ENCODE measurements at places on chromosomes 2 and 18.

DNA sequence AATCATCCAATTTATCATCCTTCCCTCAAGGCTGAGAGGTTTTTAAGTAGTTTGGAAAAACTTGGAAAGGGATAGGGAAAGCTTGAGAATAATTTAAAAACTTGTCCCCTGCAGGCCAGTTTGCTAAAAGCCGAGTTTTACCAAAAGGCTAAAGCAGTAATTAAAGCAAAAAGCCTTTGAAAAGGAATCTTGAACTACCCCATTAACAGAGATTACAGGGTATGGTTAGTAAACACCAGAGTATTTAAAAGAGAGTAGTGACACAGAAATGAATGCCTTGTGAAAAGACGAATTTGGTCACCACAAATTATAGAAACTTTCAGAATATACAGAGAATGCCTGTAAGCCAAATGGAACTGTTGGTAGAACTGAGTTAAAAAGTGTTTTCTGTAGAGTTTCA lies 85.0 kb downstream of the FMNL2 start:
- DNase-seq, result no peak

GRCh38 chr2:28949617-28950305 lies 31.3 kb upstream of the TOGARAM2 start:
- DNase-seq, result no peak

DNA sequence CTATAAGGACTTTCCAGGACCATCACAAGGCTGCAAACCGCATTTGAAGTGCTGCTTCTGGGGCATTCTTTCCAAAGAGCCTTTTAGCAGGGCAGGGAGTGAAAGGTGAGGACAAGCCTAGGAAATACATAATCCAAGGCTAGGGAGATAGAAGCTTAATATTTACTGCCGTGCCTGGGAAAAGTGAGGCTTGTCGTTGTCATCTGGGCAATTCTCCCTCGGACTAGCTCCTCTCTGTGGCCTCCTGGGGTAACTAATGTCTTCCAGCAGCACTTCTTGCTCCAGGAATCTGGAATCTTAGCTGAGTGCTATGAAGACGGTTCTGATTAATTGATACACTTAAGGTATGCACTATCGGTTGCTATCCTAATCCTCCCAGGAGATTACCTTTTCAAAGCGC lies 69.3 kb upstream of the ATL2 start:
- no peak for DNase-seq

- no peak for DNase-seq
These were observed 5.6 kb downstream of the FBXO36 start for GRCh38 chr2:229927817-229928321.

DNA sequence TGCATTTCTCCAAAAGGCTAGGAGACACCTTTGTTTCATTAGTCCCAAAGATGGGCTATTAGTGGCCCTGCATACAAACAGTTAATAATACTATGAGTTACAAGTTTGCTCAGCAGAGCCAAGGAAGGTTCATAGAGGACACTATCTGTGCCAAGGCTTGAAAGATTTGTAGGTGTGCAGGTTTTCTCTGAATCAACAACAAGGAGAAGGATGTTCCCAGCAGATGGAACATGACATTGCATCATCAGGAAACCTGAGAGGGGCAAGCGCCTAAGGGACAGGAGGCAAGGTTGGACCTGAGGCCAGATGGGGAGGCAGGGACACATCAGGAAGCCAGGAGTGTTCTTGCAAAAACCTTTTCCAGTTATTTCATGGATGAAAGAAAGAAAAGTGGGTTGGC lies 35.4 kb upstream of the STK17B start:
- DNase-seq, result no peak

- no peak for DNase-seq
These were observed 210.0 kb downstream of the RBM43 start for GRCh38 chr2:151051574-151052220.

DNA sequence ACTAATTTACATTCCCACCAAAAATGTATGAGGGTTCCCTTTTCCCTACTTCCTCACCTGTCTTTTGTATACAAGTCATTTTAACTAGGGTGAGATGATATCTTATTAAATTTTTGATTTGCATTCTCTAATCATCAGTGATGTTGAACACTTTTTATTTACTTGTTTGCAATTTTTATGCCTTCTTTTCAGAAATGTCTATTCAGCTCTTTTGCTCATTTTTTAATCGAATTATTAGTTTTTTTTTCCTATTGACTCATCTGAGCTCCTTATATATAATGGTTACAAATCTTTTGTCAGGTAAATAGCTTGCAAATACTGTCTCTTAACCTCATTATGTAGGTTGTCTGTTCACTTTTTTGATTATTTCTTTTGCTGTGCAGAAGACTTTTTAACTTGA lies 269.4 kb downstream of the CDH19 start:
- no peak for DNase-seq

DNA sequence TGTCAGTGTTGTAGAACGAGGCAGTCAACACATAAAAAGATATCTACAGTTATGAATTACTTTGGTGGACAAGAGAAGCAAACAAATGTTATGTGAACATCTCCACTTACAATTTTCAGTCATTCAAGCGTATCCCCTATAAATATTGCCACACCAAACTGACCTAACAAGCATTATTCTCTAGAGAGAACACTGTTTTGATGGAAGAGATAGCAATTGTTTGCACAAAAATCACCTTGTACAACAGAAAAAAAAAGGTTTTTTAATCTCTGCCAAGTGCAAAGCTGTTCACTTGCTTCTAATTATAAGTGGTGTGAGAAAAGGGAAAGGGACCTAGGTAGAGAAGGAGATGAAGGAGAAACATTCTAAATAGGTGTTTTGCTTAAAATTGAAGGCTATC lies 33.8 kb downstream of the PID1 start:
- no peak for DNase-seq

DNA sequence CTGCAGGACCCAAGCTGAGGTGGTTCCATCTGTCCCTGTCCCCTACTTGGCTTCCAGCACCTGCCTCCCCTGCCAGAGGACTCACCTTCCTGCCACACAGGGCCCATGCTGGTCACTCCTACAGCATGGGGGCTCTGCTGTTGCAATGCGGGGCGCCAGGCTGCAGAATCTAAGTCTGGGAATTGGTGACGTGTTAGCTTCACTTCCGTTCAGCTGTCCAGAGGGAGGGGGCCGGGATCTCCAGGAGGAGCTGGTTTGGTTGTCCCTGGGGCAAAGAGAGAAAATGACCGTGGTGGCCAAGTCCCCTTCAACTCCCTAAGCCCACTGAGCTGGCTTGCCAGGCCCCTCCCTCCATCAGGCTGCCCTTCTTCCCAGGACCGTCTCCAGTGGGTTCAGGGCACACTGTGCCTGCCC lies 69.5 kb downstream of the IL1R2 start:
- DNase-seq, result no peak

DNA sequence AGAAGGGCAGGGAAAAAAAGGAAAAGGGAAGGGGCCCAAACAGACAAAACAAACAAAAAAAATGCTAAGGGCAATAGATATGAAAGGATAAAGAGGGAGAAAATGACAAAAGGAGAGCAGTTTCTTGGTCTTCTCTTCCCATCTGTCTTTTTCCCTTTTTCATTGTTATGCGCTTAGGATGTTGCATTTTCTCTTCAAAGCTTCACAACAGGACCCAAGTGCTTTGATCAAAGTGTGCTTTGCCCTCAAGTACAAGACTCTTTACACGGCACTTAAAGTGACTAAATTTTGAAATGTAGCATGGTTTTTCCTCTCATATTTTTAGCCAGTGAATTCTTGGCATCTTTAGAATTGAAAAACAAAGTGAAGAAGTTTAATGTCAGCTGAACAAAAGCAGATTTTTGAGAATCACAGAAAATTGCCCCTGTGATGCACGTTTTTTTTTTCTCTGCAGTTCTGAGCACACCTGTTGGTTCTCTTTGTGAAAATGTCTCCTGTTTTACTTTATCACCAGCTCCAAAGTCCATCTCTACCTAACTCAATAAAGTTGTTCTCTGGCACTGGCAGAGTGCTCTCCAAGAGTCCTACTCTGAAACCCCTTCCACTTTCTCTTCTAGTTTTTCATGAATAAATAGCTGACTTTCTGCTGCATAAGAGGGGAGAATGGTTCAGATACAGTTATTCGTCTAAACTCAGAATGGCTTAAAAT lies 126.6 kb downstream of the KCNH7 start:
- DNase-seq, result no peak

GRCh38 chr2:86706935-86707334 lies 13.2 kb upstream of the RMND5A start:
- no peak for DNase-seq

GRCh38 chr18:13587477-13587876 lies 138.9 kb downstream of the FAM210A start:
- DNase-seq, result no peak

- DNase-seq, result no peak
These were observed 303.8 kb downstream of the TDRD15 start for GRCh38 chr2:21427606-21428005.

- no peak for DNase-seq
These were observed 23.3 kb upstream of the NPAS2 start for GRCh38 chr2:100796499-100797100.

DNA sequence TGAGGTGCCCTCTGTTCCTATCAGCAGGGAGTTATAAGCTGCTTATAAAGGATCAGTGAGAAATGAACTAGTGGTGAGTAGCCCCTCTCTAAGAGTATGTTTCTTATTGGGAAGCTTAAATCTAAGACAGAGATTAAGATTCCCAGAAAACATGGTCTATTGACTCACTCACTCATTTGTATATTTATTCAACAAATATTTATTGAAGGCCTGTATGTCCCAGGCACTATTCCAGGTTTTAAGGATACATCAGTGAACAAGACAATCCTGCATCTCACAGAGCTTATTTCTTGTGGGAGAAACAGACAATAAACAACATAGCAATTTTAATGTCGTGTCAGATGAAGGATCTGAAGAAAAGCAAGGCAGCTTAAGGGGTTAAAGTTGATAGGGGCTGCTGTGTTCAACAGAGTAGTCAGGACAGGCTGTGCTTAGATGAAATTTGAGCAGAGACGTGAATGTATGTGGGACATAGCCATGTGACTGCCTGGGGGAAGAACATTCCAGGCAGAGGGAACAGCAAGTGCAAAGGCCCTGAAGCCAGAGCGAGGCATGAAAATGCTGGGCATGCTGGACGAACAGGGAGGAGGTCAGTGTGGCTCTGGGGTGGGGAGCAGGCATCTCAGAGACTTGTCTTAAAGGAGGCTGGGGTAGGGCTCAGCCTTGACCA lies 14.8 kb upstream of the PSD4 start:
- no peak for DNase-seq

GRCh38 chr2:37100054-37100453 lies 15.7 kb downstream of the GPATCH11 start:
- no peak for DNase-seq

GRCh38 chr2:34416856-34417255 lies 817.8 kb upstream of the FAM98A start:
- DNase-seq, result no peak

DNA sequence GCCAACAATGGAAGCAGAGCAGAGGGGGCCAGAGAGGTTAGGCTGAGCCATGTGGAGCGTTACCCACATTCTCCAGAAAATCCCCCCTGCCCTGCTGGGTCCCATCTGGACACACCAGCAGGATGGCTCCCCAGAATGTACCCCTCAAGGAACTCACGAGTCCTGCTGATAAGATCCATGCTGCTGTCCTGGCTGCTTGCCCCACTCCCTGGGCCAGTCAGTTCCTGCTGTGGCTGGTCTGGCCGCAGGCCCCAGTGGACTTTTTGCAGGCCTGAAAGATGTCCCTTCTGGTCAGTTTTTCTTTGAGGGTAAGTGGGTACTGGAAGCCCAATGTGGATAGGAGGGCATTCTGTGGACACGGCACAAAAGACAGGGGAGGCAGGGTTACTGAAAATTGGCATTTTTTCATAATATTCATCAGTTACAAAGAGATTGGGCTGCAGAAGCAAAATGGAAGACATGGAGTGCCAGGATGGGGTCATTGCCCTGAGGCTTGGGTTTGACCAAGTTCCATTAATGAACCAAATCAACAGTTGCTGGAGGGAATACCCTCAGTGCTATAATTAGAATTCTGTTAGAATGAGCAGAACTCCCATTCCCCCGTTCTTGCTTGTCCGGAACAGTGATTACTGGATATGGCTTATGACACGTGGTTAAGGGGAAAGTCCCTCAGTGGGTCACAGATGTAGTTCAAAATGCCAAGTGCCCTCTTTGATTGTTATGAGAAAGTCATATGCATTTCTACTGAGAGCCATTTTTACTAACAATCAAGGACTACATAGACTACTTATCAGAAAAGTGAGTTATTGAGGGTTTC lies 38.7 kb downstream of the SLC4A5 start:
- no peak for DNase-seq

DNA sequence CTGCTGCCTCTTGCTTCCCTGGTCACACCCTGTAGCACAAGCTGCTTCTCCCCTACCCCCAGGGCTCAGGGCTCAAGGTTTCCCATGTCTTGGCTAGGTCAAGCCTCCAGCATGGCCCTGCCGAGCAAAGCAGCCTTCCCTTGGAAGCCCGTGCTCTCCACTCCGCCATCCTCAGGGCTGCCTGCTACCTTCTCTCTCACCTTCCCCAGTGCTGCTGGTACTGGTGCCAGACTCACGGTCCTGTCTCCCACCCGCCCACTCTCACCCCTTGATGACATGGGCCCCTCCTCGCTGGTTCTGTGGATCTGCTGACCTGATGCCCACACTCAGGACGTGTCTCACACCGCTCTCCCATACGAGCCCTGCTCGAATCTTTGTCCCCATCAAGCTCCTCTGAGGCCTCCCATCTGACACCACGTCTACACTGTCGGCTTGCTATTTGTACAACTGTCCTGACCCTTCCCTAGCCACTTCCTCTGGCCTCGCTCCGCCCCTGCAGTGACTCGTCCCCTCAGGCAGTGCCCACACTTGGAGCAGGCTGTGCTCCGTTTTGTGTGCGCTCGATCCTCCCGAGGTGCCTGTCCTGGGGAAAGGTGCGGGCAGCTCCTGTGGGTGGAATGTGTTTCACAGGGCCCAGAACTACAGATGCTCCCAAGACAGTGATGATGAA lies 49.9 kb downstream of the ZAP70 start:
- DNase-seq, result no peak

DNA sequence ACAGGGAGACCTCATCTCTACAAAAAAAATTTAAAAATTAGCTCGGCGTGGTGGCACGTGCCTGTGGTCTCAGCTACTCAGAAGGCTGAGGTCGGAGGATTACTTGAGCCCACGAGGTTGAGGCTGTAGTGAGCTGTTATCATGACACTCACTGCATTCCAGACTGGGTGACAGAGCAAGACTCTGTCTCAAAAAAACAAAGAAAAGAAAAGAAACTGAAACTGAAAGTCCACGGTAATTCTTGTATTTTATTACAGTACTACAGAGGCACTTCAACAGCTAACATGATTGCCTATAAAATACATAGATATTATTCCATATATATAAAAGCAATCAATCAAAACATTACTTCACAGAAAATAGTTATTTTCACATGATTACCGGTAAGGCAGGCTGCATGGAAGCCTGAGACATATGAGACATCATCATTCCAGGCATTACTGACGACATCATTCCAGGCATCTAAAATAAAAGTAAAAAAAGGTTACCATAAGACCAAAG lies 23.1 kb downstream of the PRPF40A start:
- DNase-seq, result no peak

- DNase-seq, result no peak
These were observed 326.8 kb downstream of the AKAIN1 start for GRCh38 chr18:4870177-4870773.

GRCh38 chr2:119354860-119355259 lies 11.8 kb downstream of the C2orf76 start:
- DNase-seq, result no peak
